CD4-positive, alpha-beta T cell treated with Interleukin-2 at 100 ng/mL for 4 hours (primary cell): ENCODE measurements at places on chromosomes 12 and 14.

DNA sequence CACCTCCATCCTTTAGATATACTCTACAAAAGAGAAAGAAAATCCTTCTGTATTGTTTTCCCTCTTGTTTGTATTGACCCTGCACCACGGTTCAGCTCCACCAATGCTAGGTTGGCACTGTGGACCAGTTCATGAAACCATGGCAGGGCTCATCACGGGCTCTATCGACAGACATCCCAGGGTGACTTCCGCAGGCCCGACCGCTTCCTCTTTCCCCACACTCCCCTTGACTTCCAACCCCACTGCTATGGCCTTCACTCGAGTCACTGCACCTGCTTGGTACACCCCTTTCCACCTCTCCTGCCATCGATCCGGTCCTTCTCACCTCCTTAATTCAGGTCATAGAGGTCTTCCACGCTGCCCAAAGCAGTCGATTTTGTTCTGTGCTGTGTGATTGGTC, 21.2 kb upstream of the AKAP5 start:
- no peak for DNase-seq

DNA sequence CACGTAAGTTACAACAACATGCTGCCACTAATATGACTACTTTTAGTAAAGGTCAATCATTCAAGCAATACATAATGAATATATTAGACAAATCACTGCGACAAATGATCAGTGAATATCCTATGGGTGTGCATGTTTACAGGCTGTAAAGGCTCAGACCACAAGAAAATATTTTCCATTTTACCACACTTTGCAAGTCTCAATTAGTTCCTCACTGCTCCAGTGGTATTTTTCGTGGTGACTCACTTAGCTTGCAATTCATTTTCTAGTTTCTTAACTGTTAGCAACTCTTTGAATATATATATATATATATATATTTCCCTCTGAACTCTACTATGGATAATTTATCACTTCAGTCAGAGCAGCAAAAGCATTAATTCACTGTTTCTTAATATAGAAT, 96.9 kb downstream of the EML5 start:
- DNase-seq, result no peak

DNA sequence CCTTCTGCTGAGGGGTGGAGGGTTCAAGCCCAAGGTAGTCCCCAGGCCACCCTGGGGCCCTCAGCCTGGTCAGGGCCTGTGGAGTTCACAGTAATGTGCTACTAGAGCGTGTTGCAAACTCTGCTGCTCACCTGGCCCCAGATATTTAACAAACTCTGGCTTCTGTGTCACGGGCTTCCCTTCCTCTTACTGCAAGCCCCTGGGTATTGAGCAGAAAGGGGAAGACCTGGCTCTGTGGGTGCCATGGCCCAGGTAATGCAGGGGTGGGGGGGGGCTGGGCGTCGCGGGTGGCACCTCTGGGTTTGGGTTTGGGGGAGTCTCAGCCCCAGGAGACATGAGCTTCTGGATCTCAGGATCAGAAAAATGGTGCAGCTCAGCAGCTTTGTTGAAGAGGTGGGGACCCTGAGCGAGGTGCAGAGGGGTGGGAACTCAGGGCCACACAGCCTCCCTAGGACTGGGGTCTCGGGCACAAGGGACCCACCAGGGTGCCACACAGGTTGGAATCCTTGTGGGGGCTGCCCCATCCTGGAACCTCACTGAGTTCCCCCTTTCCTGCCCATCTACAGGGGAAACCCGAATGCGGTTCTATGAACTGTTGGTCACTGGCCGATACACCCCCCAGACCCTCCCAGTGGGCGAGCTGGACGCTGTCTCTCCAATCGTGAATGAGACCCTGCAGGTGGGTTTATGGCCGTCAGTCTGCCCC, 4.0 kb downstream of the SETD1B start:
- DNase-seq, result no peak

DNA sequence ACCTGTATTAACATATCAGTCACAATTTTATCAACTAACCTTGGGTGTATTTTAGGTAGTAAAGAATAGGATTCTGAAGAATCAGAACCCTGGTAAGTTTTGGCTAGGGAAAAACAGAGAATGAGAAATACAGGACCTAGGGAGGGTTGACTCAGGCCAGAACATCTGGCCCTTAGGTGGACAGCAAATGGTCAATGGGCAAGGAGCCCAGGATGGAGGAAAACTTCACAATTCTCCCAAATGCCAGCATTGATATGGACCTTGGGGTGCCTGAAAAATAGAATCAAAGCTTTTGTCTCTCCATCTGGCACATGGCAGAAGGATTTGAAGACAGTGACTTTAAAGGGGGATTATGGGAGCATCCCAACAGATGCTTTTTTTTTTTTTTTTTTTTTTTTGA, 32.7 kb upstream of the PRPF39 start:
- DNase-seq, result no peak

- no peak for DNase-seq
Observed at GRCh38 chr14:95491936-95492608, 24.4 kb downstream of the SYNE3 start.

DNA sequence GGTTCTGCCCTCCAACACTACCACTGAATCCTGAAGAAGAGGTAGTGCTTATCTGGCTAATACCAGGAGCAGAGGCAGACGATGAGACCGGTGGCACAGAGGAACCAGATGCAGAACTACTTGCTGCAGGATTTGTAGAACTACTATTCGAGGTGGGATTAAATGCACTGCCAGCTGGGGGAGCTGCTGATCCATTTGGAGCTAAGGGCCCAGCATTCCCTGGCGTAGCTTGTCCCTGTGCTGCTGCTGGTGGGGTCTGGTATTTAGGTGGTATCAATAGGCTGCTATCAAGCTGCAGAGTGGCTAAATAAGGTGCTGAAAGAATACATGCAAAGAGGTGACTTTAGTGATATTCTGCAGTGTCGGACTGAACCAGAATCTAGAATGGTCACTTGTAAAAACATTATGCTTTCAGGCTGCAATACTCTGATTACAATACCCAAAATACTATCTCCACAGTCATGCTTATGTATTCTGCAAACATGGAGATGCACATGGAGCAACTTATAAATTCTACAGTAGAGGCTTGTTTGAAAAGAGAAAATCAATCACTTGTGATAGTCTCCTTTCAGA, 294.2 kb downstream of the MED13L start:
- no peak for DNase-seq

DNA sequence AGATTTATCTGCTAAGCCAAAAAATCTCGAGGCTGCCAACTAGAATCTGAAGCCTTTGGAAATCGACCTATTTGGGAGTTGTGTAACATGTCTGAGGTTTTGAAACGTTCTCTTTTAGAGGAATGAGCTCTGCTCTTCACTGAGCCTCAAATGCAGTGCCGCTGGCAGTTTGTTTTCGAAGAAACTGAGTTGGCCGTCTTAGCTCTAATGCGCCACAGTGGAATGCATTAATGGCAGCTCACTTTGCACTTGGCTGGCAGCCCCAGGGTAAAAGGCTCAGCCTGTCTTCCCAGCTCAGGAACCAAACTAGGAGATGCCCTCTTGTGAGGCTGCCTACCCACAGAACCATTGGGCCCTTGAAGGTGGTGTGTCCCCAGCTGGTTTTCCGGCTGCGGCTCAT, 53.8 kb downstream of the SFSWAP start:
- DNase-seq, result no peak

GRCh38 chr12:24416423-24417109, 467.1 kb upstream of the SOX5 start:
- DNase-seq, result no peak

- no peak for DNase-seq
Observed at GRCh38 chr14:103057028-103057371, 349 bp downstream of the CDC42BPB start.

DNA sequence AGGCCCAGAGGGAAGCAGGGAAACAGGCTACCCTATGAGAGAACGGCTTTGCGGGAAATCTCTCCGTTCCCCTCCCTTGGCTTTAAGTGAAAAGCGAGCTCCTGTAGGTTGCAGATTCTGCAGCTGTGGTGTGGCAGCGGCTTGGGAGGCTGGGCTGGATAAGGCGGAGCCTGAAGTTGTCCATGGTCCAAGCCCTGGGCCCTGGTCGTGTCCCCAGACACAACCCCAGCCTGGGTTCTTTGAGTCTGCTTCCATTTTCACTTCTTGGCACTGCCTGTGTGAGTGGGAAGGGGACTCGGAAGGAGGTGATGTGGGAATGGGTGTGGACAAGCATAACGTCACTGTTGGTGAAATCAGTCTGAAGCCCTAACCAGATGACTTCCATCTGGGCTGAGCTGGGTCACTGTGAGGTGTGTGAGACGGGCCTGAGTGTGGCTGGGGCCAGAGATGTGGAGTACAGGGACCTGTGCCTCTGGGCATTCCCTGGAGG, 43.0 kb upstream of the CTDSP2 start:
- no peak for DNase-seq

- DNase-seq, result no peak
Observed at GRCh38 chr14:100342195-100342594, 19.1 kb downstream of the SLC25A47 start.

DNA sequence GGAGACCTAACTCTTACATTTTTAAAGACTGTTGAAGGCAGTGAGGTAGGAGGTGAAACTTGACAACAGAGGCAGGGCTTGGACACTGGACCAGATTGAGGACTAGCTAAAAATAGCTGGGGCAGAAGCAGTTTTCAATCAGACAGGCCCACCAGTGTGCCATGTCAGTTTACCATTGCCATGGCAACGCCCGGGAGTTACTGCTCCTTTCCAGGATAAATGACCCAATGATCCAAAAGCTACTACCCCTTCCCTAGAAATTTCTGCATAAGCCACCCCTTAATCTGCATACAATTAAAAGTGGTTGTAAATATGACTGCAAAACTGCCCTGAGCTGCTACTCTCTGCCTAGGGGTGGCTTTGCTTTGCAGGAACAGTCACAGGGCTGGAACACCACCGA, 53.2 kb upstream of the PKP2 start:
- DNase-seq, result no peak

DNA sequence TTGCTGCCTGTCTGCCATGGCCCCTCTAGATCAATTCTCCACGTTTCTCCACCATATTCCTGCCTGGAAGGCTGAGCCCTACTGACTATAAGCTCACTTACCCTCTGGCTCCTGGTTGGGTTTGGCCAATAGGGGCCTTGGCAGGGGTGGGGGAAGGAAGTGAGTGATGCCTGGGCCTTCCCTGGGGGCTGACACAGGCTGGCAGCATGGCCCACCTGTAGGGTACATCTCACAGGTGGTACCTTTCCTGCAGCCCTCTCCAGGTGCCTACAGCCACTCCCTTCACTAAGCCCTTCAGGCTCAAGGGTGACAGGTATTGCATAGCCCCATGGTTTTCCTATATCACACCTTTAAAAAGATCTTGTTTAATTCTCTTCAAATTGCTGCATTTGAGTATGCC, 3.5 kb downstream of the RFC5 start:
- no peak for DNase-seq

DNA sequence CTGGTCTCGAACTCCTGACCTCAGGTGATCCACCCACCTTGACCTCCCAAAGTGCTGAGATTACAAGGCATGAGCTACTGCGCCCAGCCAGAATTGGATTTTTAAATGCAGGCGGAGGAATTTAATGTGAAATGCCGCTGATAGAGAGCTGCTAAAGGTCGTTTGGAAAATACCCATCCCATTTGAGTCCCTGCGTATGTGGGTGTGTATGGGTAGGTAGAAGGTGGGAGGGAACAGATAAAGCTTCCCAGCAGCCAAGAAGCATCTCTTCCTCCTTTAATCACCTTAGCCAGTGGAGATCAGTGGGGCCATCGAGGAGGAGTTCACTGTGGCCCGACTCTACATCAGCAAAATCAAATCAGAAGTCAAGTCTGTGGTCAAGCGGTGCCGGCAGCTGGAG, 16.2 kb upstream of the PIP4K2C start:
- no peak for DNase-seq

DNA sequence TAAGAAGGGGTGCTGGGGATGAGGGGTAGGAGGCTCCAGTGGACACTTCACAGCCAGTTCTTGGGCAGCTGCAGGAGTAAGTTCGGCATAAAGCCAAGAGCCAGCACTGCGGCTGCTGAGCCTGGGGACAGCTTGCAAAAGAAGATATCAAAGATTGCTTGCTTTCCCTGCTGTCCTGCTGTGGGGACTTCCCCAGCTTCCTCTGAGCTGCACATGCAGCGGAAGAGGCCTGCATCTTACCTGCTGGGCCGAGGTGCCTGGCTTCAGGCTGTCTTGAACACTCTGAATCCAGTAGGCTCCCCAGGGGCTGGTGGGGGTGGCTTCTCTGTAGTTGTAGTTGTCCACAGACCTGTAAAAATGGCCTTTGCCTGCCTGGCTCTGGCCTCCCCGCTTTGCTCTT, 1.3 kb downstream of the CHGA start:
- no peak for DNase-seq

- DNase-seq, result no peak
Observed at GRCh38 chr14:56549721-56550120, 29.9 kb upstream of the TMEM260 start.

- DNase-seq, result no peak
Observed at GRCh38 chr12:87196321-87196720, 832.9 kb downstream of the C12orf50 start.
